T-cell (primary cell): ENCODE measurements at places on chromosomes 5 and 9. TPM values are rescaled to one million over a fixed set of nuclear protein-coding genes. Genes with fewer than 3 reads are reported as not detected.

Gene NR5A1
- not detected for total RNA-seq

- no peak for DNase-seq
These were observed 142.6 kb upstream of the ST8SIA4 start for GRCh38 chr5:101045689-101046088.

DNA sequence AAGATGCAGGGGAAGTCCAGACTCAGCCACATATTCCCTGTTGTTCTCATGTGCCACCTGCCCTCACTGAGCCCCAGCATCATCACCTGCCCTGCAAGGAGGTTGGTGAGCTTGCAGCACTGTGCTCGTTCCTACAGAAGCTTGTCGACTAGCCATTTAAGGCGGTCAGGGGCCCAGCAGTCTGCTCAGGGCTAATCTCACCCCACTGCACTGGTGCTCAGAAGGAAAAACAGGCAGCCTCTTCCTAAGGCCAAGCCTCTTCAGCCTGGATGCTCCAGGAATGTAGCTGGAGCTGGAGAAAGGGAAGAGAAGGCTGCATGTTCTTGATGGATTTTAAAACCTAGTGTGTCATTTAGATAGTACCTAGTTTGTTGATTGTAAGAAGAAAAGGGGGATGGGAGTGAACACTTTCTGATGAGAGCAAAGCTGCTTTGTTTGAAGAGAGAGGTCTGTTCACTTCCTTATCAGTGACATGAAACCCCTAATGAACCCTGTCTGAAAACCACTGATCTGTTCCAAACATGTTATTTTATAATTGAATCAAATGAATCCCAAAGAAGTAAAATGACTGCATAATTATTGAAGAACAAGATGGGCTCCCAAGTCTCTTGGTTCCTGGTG lies 10.6 kb upstream of the ASPN start:
- DNase-seq: no peak

GRCh38 chr5:36505021-36505420 lies 101.4 kb upstream of the SLC1A3 start:
- DNase-seq: no peak

DNA sequence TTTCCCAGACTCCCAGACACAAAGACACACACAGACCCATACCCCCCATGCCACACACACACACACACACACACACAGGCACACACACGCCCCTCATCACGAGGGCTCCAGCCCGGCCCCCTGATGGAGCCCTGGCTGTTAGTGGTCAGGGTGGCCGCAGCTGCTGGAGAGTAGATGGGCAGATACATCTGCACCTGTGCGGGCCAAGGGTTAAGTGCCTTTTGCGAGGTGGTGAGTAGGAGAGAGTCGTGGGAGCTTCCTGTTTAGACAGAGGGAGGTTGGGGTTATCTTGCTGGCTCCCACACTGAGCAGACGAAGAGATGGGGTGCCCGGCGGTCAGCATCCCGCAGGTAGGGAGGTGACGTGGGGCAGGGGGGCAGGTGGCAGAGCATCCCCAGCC lies 8.2 kb downstream of the PRRX2 start:
- DNase-seq: no peak
